Stimulated activated CD4-positive, alpha-beta T cell treated with anti-CD3 and anti-CD28 coated beads, TNF-alpha, amount 100 ng/mL, for 24 hours (primary cell): ENCODE measurements at places on chromosomes 6 and 20.

DNA sequence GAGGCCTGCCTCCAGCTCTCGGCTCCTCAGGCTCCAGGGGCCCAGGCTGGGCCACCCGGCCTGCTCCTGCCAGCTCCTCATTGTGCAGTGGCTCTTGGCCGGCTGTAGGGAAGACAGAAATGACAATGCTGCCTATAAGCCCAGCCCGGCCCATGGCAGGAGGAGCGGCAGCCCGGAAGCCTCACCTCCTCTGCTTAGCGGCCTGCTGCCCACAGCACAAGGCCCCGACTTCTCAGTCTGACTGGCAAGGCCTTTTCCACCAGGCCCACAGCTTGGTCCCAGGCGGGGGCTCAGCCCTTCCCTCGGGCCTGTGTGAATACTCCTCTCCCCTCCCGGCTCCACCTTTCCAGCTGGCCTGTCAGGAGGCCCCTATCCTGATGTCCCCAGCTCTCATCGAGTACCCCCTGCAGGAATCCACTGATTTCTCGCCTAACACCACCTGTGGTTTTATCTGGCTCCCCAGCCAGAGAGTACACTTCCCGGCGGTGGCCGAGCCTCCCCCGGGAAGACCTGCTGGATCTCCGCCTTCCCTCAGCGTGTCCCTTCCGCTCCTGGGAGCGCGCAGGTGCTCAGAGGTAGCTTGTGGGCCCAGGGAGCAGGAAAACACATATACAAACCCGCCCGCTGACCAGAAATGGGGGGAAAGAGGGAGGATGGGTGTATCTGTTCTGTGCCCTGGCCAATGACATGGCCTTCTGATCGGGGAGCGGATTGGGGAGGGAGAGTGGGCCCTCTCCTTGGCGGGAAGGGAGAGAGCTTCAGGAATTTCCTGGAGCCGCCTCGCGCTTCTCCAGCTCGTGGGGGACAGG lies 963 bp downstream of the DDRGK1 start:
- no peak for DNase-seq

- DNase-seq: no peak
Measured at GRCh38 chr20:15491575-15491974, 1081.7 kb downstream of the KIF16B start.

DNA sequence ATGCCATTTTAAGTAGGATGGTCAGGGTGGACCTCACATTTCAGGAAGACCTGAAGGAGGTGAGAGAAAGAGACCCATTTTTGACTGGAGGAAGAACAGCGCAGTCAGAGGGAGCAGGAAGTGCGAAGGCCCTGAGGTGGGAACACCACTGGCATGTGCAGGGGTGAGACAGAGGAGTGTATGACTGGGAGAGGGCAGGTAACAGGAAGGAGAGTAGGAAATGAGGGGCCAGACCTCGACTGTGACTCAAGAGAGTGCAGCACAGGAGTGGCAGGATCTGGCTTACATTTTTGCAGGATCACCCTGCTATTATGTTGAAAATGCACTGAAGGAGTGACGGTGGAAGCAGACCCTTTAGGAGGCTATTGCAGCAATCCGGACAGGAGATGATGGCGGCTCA lies 117.7 kb upstream of the CDYL start:
- DNase-seq: no peak

- DNase-seq: no peak
Measured at GRCh38 chr20:52404671-52405070, 213.1 kb upstream of the ZFP64 start.

DNA sequence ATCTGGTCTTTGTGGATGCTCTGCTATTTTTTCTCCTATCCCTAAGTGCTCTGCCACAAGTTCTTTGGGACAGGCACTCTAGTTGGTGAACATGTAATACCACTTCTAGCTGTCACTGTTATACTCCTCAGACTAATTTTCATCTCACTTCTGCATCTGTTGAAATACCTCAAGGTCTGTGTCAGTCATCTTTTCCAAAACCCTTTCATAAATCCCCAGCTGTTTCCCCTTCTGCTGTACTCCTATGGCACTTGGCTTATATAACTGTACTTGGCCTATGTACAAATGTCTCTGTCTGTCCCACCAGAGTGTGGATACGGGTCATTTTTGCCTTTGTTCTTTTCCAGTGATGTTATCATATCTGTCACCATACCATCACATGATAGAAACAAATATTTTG lies 124.2 kb downstream of the FHL5 start:
- no peak for DNase-seq

DNA sequence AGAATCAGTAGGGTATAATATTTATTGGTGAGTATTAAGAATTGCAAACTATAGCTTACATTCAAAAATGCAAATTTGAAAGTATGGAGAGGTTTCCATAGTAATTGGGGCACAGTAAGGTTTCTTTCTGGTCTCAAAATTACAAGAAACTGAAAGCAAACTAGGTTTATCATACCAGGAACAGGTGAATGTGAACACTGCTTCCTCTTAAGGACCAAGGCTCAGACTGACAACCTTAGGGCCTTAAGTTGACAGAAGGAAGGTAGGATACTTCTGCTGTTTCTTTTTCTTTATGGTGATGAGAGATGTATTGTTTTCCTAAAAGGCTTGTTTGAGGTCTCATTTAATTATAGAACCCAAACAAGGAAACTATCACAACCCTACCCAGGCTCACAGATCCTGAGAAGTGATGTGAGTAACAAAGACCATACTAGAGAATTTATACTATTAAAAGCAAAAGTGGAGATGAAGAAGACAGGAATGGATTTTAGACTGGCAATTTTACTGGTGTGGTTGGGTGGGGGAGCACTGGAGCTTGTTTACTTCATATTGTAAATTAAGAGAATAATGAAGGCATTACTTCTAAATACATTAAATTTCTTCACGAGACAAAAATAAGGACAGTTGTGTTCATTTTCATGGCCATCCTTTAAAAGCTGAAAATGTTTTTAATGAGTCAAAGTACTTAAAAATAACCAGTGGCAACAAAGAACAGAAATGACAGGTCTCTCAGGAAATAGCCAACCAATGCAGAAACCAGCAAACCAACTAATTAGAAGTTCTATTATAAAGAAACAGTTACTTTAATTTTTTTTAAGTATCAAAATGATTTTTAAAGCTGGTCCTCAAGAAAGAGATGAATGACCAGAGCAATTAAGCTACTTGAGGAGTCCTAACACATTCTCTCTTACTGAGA lies 21.3 kb downstream of the STAU1 start:
- no peak for DNase-seq

DNA sequence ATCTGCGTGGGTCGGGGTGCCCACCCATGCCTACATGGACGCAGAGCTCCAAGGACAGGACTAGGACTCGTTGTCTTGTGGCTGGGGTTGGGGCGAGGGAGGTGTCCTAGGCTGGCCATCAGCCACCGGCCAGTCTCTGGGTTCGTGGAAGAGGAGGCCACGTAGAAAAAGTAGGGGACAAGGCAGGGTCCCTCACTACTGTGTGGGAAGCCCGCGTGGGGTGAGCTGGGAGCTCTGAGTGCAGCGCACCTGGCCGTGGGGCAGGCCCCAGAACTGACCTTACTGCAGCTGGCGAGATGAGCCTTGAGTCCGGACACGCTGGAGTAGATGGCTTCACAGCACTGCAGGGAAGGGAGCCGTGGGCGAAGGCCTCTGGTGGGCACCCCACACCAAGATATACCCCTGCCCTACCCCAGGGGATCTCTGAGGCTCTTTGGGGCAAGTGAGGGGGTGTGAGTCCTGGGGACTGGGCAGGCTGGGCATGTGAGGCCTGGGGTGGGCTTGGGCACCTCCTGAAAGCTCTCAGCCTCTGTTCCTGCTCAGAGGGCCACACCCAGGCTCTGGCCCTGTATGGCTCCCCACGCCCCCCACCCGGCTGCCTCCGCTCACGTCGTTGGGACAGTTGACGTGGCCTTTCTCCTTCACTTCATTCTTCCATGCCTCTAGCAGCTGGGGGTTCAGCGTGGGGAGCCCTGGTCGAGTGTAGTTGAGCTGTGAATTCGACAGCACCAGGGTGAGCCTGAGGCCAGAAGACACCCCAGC lies 5.6 kb upstream of the UCKL1 start:
- DNase-seq: no peak

GRCh38 chr6:107656883-107657282 lies 167.0 kb downstream of the SOBP start:
- no peak for DNase-seq

- no peak for DNase-seq
Measured at GRCh38 chr6:46795816-46796215, 2.6 kb downstream of the MEP1A start.

- no peak for DNase-seq
Measured at GRCh38 chr6:79546186-79546585, 9.0 kb upstream of the LCA5 start.

GRCh38 chr6:82507112-82507511 lies 143.5 kb downstream of the TPBG start:
- no peak for DNase-seq

DNA sequence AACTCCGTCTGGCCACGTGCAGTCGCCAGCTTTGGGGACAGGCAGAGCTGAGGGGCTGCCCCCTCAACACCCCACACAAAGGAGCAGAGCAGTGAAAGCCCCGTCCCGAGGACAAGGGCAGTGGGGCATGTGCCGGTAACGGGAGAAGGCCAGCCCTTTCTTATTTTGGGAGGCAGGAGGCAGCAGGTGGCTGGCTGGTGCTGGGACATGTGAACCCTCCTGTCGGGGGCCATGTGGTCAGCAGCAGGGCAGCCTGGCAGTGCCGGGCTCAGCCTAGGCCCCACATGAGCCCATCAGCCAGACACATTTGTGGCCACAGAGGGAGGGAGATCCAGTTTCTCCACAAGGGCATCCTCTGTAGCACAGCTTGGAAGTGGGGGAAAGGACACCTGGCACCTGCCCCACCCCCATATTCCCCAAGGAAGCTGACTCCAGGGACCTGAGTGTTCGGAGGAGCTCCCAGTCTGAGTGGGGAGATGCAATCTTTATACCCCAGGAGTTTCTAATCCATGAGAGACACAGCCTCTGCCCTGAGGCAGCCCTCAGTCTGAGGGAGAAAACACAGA lies 137.6 kb downstream of the MRPL14 start:
- DNase-seq: no peak

- DNase-seq: no peak
Measured at GRCh38 chr20:45044601-45045000, 56.3 kb downstream of the KCNS1 start.

DNA sequence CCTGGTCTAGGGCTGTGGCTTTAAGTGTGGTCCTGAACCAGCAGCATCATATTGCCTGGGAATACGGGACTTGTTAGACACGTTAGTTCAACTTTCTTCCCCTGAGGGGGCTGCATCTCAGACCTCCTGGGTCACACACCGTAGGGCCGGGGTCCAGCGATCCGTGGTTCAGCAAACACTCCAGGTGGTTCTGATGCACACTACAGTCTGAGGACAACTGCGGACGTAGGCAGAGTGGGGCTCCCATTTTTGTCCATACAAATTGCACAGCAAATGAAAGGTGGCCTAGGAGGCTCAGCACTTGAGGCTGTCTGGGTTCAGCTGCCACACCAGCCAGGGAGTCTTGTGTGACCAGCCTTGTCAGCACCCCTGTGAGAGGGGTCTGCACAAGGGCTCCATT lies 233.1 kb downstream of the QKI start:
- DNase-seq: no peak

GRCh38 chr20:47660602-47660905 lies 124.7 kb downstream of the SULF2 start:
- no peak for DNase-seq

DNA sequence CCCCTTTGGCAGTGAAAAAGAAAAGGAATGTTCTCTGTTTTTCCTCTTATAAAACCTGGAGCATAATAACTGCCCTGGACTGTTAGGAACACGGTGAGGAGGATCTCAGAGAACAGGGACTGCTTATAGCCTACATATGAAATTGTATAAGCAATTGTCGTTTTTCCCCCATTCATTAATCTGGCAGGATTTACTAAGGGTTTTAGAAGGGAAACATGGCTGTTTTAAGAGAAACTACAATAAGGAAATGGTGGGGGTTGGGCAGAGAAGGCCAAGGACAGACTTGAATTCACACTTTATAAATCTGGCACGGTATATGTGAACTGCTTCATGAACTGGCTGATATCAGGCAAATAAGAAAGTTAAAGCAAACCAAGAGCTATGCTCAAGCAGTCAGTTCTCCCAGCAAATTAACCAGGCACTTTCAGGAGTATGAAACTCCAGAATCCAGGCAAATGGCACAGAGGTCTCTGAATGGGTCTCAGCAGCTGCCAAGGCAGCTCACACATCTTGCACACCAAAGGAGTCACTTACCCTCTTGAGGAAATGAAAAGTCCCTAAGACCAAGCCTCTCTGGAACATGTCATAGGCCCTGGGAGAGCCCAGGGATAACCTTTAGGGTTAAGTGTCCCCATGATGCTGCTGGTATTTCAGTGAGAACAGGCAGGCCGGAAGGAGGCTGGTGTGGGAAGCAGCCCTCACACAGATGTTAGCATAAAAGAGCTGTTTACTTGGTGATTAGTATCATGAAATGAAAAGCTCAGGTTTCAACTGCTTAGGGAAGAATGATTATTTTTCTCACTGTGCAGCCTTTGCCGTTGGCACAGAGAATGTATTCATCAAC lies 260.5 kb upstream of the MARCKS start:
- no peak for DNase-seq

- DNase-seq: no peak
Measured at GRCh38 chr6:11848852-11849731, 70.5 kb upstream of the ADTRP start.

DNA sequence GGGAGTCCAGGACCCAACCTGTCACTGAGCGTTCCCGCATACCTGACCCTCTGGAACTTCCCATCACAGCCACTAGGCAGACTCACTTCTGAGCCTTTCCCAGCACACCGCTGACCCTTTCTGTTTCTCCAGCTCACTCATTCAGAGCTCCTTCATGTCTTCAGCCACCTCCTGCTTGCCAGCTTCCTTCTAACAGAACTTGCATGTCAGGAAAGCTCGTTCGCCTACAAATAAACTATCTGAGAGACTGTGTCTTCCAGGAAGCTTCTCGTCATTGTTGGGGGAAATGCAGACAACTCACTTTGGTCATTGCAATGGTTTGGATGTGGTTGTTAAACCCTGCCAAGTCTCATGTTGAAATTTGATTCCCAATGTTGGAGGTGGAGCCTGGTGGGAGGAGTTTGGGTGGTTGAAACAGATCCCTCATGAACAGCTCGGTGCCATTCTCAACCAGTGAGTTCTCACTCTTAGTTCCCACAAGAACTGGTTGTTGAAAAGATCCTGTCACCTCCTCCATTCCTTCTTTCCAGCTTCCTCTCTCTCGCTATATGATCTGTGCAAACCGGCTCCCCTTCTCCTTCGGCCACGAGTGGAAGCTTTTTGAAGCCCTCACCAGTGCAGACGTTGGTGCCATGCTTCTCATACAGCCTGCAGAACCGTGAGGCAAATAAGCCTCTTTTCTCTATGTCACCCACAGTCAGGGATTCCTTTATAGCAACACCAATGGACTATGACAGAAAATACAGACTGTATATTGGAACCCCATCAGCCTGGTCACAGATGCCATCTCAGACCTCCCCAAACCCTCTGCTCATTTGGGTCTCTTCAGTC lies 1.4 kb upstream of the MUC21 start:
- DNase-seq: no peak

DNA sequence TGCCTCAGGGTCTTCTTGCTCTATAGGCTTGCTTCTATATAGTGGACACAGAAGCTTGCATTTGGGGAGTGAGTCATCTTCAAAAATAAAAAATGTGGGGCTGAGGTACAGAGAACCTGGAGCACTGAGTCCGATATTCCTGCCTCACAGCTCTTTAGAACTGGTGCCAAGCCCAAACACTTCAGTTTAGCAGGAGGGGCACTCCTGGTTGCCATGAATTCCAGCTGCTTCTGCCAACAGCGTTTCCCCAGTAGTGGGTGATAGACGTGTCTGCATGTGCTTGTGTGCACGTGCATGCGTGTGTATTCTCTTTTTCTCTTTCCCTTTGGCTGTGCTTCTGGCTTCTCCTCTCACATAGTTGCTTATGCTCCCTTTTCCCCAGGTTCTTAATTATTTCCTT lies 11.9 kb downstream of the DNPH1 start:
- no peak for DNase-seq
